ENCODE measurements at places on chromosomes 3 and 15.

GRCh38 chr15:64478863-64479262 is 18.5 kb downstream of the ZNF609 start:
- DNase-seq: no peak

GRCh38 chr15:52505151-52505550 is 23.5 kb downstream of the MYO5A start:
- DNase-seq: no peak

DNA sequence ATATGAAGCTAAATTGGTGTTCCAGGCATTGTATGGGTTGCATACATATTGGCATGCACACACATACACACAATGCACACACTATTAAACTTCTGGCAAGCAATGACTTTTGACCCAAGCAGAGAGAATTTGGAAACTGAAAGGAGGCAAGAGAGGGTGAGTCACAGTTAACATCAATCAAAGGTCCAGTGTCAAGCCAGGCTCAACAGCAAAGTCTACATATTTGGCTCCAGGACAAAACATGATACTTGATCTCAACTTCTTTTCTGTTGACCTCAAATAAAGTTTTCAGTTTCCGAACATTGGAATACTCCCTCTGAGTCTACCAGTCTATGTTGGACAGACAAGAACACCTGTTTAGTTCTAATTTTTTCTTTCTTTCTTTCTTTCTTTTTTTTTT is 28.3 kb downstream of the IL12A start:
- DNase-seq: no peak

GRCh38 chr3:36380221-36381031 is at the start of gene STAC:
Gene STAC, plus strand, starts transcription at chr3:36380504. Its CDS starts 140 bp downstream, at chr3:36380644.
- no peak for DNase-seq

DNA sequence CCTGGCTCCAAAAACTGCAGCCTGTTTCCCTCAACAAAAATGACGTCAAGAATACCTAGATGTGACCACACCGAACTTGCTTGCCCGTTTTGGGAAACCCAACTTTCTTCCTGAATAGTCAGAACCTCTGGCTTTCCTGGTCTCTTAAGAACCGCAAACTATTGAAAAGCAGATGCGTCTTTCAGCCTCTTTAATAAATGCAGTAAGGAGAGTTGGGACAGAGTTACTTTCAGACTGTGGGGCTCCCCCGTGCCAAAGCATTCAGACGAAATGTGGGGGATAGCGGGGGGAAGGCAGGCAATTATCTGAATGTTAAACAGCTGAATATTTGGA is 1.2 kb upstream of the PROK2 start:
- no peak for DNase-seq

- DNase-seq: no peak
These were observed 3.1 kb upstream of the ZXDC start for GRCh38 chr3:126478581-126479310.

DNA sequence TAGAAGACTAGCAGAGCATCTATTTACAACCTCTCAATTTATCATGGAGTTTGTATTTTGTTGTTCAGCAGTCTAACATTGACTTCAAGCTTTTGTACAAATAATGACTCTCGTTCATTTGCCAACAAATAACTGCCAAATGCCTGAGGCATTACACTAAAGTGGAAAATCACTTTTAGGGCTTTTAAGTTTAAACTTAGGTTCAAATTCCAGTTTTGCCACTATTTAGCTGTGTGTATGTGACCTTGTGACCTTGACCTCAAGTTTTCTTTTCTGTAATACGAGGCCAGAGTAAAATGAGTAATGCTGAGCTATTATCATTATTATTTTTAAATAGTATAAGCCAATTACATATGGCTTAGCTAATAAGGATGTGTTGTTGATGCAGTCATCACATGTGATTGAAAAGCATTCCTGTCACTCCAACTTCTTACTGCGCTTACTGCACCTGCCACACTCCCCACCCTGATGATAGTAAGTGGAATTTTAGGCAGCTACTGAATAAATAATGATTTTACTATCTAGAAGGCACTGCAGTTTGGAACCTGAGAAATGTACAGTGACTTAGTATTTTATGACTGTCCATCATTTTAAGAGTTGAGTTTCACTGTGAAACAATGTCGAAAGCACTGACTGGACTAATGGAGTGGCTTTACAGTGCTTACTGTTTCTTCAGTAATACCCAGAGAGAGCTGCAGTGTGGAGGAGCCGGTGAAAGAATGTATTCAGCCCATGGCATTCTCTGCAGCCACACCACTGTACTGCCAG is 16.3 kb downstream of the ARL8B start:
- DNase-seq: no peak

- DNase-seq: no peak
These were observed 282.7 kb downstream of the SHQ1 start for GRCh38 chr3:72565593-72565992.

GRCh38 chr3:38124324-38125122 is 12.4 kb downstream of the ACAA1 start:
- no peak for DNase-seq

GRCh38 chr15:44319385-44319784 is 30.9 kb downstream of the GOLM2 start:
- no peak for DNase-seq

DNA sequence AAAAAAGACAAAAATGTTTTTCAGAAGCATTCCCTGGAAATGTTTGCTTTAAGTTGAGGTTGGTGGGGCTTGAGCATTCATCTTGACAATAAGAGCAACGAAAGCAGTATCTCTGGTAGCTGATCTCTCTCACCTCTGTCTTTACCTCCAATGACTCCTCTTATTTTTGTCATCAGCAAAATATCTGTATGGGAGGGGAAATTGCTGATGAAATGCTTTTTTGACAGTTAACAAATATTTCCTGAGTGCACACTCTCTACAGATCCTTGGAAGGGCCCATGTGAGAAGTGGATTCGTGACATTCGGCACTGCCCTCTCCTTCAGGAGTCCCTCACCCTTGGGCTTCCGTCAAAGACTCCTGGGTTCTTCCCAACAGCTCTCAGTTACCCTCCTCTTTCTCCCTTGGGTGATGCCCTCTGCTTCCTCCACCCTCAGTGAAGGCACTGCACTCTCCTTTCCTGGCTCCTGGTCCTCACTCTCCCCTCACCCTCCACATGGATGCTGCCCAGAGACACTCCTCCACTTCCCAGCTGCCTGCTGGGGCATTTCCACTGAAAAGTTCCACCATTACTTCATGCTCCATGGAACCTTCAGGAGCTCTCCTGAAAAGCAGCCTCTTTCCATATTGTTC is 2.9 kb upstream of the CGNL1 start:
- no peak for DNase-seq

- no peak for DNase-seq
These were observed 83.4 kb downstream of the NEK11 start for GRCh38 chr3:131110087-131110486.

DNA sequence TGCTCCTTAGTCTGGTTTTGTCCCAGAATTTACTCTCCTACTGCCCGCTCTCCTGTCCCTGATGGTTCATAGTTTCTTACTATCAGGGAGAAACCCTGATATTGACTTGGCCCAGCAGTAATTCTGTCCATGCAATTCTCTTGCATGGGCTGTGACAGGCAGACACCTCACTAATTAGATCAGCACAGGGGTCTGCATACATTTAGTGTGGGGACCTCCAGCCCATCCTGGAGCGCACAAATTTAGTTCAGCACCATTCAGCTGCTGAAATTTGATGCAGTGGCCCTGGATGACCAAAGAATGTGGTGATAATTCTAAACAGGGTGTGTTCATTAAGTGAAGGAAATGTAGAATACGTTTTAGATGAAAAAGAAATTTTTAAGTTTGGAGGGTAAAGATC is 555.5 kb upstream of the TBL1XR1 start:
- DNase-seq: no peak

- DNase-seq: no peak
These were observed 30.0 kb upstream of the TRAK1 start for GRCh38 chr3:42061025-42061712.

DNA sequence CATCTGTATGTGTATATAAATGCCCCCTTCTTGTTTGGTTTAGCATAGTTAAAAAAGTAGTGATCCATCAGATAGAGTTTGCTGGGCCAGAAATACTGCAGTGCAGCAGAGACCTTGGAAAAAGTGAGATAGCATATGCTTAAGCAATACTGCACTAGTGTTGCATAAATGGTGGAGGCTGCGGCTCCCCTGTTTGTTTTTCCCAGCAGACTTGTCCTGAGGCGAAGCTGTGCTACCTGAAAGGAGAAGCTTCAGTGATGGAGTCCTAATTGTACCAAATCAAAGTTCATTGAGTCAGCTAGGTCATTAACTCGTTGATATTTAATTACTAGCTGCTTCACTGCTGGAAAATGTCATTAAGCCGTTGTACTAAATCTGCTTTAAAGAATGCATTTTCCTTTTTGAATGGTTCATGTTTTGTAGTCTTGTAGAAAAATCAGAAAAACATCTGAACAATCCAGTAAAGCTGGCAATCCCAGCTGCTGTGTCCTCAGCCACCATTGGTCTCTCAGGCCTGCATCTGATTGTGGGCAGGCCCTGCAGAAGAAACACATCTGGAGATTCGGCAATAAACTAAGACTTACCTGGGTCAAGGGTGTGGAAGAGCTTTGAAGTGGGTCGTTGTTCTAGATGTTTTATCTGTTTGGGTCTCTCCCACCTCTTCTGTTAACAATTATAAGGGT is 169.6 kb downstream of the B3GALNT1 start:
- DNase-seq: no peak

GRCh38 chr3:146542179-146542578 is 2.2 kb downstream of the PLSCR1 start:
- no peak for DNase-seq

DNA sequence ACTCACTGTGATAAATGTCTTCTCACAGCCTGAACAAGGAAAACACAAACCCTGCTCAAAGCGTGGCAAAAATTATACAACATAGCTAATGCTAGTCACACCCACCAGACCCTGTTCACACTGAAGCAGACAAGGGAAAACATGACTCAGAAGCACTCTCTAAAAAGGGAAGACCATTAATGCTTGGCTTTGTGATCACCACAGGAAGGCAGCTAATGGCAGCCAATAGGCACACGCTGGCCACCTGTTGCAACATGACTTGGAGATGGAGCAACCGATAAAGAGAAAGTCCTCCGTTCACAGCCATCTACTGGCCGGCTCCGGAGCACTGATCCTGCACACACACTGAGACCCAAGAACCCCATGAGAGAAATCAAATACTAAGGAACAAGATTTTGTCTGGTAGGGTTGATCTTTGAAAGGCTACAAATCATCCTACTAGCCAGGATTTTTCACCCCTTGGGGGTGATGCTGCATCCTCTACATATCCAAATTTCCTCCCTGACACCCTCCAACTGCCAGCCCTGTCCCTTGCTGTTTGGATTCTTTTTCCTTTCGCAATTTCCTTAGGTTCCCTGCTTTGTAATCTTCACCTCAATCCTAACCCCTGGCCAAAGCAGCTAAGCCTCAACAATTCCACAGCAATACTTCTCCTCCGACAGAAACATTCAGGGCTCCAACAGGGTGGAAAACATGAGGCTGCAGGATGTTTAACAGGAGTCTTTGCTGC is 3.2 kb downstream of the ZXDC start:
- no peak for DNase-seq

DNA sequence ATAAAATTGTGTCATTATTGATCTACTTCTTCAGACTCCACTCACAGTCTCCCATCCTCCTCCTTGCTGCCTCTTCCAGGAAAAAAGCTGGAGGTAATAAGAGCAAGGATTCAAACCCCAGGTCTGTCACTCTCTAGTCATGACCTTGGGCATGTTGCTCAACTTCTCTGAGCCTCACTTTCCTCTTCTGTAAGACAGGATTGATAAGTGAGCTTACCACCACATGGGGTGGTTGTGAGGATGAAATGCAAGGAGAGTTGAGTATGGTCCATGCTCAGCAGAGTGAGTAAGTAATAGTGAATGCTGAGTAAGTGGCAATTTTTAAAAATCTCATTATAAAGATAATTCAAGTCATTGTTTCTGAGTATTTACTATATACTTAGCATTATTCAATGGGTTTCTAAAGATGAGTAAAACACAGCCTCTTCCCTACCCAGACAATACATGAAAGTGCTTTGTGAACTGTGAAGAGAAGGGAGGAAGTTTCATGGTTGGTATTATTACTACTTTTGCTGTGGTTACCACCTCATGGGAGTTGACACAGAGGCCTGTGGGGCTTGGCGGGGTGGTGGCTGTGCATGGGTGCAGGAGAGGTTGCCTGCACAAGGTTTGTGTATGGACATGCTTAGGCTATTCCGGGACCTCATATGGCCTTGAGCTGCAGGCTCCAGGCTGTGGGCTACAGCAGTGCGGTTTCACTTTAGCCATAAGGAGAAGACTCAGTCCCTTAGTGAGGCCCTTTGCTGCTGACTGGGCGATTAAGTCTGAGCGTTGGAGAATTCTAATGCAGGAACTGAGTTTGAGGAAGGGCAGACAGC is 30.0 kb downstream of the SLC6A11 start:
- DNase-seq: no peak

GRCh38 chr3:36521007-36521379 is 140.7 kb downstream of the STAC start:
- DNase-seq: no peak

All from activated T-cell treated with anti-CD3 and anti-CD28 coated beads for 24 hours (primary cell).